ENCODE measurements at places on chromosomes 7 and 10. TPM values are rescaled to one million over a fixed set of nuclear protein-coding genes. Genes with fewer than 3 reads are reported as not detected.

- DNase-seq, result no peak
Measured at GRCh38 chr10:74500026-74500704, 326.2 kb upstream of the KAT6B start.

DNA sequence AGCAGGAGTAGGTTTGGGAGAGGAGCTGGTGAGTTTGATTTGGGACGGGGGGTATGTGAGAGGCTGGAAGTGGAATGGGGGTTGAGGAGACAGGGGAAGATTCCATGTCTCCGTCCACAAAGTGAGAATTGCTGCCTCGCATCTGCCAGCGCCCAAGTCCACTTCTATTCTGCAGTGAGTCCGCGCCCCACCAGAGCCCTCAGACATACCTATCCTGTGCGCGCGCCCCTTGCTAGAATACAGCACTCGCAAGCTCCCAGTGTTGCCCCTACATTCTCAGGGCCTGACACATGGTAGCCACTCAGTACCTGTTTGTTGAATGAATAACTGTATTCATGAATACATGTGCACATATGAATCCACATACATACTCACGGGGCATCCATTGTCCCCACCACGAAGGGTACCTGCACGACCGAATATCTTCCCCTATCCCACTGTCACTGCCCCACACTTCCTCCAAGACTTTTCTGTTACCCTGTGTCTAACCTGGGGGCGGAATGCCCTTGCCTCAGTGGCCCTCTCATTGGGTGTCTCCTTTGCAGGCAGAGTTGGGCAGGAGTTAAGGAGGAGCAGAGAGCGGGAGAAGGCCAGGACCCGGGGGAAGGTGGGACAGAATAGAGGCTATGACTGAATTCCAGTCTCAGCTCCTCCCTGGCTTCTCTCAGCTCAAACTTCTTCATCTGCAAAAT lies 19.9 kb downstream of the POLL start:
- no peak for DNase-seq

Gene TDRD1
- polyA plus RNA-seq, result 0.27 TPM

Gene ZNHIT1
- polyA plus RNA-seq, result 156 TPM

Gene HOXA9
- polyA plus RNA-seq, result not detected

Data from heart left ventricle (tissue), 16 donors.